ENCODE measurements at places on chromosomes 6 and 20.

DNA sequence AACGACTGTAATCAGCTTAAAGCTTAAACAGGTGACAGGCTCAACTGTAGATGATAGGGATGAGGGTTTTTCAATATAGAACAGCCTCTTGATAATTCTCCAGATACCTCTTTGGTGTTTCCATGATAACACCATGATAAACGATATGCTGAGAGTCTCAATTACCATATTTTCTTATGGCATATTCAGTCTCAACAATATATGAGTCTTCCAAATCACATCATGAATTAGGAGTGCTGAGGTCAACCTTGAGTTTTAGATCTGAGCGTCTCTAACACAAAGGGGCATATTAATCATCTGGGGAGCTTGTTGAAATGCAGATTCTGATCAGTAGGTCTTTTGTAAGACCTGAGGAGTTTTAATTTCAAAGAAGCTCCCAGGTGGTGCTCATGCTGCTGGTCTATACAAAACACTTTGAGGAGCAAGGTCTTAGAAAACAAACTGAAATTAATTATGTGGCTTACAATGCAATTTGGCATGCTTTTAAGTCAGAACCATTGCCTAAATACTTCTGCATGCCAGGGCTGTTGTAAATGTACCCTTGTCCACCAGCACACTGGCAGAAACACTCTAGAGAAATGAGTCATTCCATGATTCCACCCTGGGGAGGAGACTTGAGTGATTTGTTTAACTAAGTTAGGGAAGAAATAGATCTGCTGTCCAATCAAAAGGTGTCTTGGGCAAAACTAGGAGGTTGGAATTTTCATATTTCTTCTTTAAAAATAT is 49.6 kb downstream of the PTCHD4 start:
- peak; percentile 57 for DNase-seq

DNA sequence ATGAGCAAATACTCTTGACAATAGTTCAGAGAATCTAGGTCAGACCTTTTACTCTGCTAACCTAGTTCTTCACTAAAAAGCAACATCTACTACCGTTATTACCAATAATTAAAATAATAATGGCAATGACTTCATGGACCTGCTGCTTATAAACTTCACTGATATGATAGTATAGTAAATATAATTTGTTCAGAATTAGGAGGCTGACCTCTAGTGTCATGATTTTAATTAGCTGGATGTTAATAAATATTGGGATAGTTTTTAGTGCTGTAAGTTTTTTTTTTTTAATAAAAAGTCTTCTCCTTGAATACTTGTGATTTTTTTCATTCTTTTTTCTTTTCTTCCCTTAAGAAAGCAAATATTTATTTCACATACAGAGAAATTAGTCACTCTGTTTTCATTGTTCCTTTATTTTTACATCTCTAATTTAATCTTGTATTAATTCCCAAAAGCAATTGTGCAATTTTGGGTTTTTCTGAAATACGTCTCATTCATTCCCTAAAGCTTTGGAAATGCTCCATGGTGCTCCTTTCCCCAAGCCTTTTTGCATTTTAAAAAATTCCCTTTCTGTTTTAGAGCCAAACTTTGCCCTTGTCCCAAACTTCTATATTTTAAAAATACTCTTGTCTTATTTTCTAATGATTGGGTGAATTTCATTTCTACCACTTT is 46.6 kb upstream of the UST start:
- DNase-seq = peak; percentile 56

GRCh38 chr6:49933526-49933925 is 30.4 kb downstream of the DEFB114 start:
- DNase-seq = no peak

- no peak for DNase-seq
Observed at GRCh38 chr6:118292558-118292957, 255.5 kb upstream of the PLN start.

GRCh38 chr6:52574709-52575501 is 2.0 kb downstream of the TRAM2 start:
- peak; percentile 63 for DNase-seq

Data from cardiac fibroblast (primary cell).